ENCODE measurements at places on chromosomes 3 and 15.

GRCh38 chr3:152720951-152721718 is 113.8 kb upstream of the P2RY1 start:
- no peak for DNase-seq

DNA sequence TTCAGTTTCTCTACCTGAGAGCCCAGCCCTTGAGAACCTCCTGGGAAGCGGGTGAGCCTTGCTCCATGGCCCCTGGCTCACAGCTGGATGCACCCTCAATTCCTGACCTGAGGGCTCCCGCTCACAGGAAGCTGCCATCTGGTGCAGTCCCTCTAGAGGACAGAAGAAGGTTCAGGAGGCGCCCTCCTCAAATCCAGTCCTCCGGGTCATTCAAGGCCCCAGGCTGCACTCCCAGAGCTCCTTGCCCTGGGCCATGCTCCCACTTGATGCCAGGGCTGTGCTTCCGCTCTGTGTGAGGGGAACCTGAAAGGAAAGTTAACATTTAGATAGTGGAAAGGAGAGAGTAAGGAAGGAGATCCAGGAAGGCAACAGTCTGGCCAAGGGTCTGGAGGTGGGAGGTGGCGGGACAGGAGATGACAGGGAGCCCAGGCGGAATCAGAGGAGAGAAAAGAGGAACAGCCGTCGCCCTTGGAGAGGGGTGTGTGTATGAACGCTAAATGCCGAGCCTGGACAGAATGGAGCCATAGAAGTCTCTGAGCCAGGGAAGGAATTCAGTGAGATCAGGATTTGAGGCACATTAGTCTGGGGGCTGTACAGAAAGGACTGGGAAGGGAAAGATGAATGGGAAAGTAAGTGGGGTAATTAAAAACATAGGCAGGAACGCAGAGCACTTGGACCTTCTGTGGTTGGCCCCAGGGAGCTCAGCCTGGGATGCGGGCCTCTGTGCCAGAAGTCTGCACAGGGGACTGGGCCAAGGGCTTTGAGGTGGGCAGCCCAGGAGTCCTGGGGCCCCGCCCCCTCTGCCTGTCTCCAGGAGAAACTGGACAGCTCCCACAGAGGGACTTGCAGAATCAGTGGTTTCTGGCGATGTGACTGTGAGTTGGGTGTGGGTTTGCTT is 26.1 kb downstream of the TBC1D21 start:
- no peak for DNase-seq

- DNase-seq = no peak
These were observed 65.5 kb downstream of the CCR4 start for GRCh38 chr3:33016846-33017405.

- DNase-seq = no peak
These were observed 8.3 kb upstream of the MTMR10 start for GRCh38 chr15:30999729-31000128.

DNA sequence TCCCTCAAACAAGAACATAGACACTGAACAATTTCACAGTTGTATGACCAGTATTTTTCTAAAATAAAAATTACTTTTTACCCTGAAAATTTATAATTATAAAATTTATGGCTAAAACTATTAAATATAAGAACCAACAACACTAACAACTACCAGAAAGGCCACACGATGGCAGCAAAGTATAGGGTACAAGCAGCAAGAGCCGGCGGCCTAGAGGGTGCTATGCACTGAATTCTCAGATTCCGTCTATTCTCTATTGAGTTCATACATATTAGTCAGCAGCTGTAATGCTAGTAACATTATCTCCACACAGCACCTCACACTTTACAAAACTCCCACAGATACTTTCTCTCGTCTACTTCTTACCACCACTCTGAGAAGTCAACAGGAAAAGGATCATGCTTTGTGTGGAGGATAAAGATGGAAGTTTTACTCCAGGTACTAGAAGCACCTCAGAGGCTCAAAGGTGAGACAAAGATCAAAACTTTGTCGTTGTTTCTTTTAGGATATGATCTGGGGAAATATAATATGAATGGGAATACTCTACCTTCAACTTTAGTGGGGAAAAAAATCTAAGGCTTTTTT is 160.5 kb downstream of the FGF12 start:
- DNase-seq = no peak
